ENCODE measurements at places on chromosomes 16 and 17.

- no peak for ATAC-seq
Observed at GRCh38 chr16:81636298-81636993, 142.6 kb upstream of the PLCG2 start.

DNA sequence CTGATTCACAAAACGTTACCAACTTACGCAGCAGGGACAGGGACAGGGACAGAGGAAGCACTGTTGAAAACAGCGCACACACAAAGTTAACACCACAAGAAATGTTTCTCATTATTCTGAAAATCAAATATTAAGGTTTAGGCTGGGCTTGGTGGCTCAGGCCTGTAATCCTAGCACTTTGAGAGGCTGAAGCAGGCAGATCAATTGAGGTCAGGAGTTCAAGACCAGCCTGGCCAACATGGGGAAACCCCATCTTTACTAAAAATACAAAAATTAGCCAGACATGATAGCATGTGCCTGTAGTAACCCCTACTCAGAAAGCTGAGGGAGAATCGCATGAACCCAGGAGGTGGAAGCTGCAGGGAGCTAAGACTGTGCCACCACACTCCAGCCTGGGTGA lies 4.2 kb downstream of the CYTH1 start:
- no peak for ATAC-seq

- peak; percentile 21 for ATAC-seq
Observed at GRCh38 chr17:82871056-82871775, 31.4 kb upstream of the ZNF750 start.

- no peak for ATAC-seq
Observed at GRCh38 chr16:67441907-67442306, 11.0 kb downstream of the HSD11B2 start.

- ATAC-seq, result peak; percentile 88
Observed at GRCh38 chr16:4743226-4743878, 9.0 kb downstream of the DNAAF8 start.

GRCh38 chr16:3074860-3075522 lies 9.6 kb downstream of the IL32 start:
- peak; percentile 58 for ATAC-seq

DNA sequence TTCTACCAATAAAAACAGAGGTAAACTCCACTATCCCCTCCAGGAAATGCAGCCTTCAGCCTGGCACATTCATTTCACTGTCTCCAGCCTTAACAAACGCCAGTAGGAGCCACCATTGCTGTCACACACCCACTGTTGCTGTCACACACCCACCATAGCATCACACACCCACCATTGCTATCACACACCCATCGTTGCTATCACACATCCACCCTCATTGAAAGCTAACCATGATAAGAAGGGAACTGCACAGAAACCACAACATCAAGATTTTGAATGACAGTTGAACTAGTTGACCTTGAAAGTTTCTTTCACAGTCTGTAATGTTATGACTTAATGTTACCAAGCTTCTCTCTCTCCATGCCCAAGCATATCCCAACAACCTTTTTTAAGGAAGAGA lies 38.1 kb downstream of the SHCBP1 start:
- ATAC-seq, result no peak

GRCh38 chr17:2690165-2691068 lies 21.1 kb downstream of the CLUH start:
- no peak for ATAC-seq

DNA sequence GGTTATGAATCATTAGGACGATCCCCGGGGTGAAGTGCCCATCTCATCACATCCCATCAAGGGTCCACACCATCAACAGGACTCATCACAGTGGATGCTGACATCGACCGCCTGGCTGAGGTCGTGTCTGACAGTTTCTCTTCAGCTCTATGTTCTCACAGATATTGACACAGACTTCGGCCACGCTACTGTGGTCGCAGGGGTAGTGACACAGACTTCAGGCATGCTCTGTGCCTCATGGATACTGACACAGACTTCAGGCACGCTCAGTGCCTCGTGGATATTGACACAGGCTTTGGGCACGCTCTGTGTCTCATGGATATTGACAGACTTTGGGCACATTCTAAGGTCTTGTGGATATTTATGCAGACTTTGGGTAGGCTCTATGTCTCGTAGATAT lies 50.1 kb downstream of the KLHDC4 start:
- ATAC-seq, result no peak

GRCh38 chr17:74552037-74552436 lies 6.1 kb upstream of the CD300C start:
- ATAC-seq, result peak; percentile 35

- peak; percentile 9 for ATAC-seq
Observed at GRCh38 chr17:31517524-31517923, 126.0 kb downstream of the RAB11FIP4 start.

DNA sequence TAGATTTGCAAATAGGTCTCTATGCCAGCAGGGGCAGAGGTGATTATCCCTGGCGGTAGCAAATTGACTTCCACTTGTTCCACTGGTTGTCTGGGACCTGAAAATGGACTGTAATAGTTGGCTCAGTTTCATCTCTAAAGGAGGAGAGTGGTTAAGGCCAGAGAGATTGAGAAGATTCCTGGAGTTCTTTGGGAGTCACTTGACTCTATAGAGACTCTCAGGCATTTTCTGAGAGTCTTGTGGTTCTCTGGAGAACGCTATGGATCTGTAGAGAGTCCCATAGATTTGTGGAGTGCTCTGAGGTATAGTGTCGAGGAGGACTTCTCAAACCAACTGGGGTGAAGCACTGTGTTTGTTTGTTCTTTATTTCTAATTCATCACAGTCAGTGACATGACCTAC lies 8.9 kb upstream of the PMP22 start:
- ATAC-seq, result no peak

GRCh38 chr17:59277031-59277430 lies 54.4 kb upstream of the YPEL2 start:
- no peak for ATAC-seq

- no peak for ATAC-seq
Observed at GRCh38 chr17:68763562-68763961, 162.4 kb upstream of the FAM20A start.

GRCh38 chr17:66925811-66926500 lies 38.6 kb upstream of the CACNG4 start:
- no peak for ATAC-seq

DNA sequence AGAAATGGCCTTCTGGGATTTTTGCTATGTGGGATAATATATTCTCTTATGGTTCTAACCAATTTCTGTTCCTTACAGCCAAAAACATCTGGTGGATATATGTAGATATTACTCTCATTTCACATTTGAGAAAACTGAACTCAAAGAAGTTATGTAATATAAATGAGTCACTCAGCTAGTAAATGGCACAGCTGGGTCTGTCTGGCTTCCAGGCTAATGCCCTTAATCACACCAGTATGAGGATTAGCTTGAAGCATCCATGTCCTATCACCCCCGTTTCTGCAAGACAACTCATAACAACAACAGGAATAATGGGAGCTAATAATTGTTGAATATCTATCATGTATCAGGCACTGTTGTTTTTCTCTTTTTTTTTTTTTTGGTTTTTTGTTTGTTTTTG lies 34.4 kb upstream of the USP7 start:
- ATAC-seq, result peak; percentile 82

DNA sequence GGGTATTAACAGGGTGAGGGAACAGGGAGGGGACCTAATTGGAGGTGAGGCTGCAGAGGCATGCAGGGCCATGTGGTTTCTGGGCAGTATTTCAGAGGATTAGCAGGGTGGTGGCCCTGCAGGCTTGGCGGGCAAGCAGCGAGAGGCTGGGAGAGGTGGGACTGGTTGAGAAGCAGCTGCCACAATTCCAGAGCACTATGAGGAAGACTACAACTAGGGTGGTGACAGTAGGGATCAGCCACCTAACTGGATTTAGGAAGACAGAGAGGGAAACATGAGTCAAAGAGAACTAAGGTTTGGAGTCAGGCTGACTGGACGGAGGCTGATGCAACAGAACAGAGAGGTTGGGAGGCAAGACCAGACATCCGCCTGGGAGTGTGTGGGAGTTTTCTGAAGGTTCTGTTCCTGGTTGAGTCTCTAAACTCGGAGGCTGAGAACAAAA lies 12.3 kb downstream of the ALOXE3 start:
- ATAC-seq, result peak; percentile 84

DNA sequence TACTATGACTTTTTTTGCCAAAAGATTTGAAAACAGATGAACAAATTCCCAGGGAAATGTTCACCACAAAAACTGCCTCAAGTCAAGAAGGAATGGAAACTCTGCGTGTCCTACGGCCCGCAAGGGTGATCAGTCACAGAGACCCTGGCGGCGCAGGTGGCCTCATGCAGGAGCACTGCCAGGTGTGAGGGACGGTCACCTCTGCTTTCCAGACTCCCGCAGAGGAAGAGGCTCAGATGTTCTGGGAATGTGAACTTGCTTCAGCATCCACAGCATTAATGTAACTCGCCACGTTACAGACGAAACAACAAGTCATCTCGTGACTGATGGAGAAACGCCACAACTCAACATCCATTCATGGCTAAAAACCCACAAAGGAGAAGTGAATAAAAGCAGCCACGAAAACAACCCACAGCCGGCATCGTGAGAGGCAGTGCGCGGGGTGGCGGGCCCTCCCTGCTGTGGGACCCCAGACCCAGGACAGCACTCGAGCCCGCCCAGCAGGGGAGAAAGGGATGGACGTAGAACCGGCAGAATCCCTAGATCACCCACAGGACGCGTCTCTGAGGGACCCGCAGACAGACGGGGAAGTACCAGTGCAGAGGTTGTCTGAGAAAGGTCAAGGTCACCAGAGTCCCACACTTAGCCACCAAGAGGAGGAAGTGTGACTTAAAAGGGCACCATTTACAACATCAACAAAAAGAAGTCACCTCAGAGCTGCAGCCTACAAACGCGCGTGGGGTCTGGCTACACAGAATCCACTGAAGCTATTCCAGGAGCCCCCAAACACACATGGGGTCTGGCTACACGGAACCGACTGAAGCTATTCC lies 76.9 kb upstream of the GNG13 start:
- ATAC-seq, result no peak

- ATAC-seq, result no peak
Observed at GRCh38 chr16:64217789-64218535, 903.9 kb downstream of the CDH11 start.

DNA sequence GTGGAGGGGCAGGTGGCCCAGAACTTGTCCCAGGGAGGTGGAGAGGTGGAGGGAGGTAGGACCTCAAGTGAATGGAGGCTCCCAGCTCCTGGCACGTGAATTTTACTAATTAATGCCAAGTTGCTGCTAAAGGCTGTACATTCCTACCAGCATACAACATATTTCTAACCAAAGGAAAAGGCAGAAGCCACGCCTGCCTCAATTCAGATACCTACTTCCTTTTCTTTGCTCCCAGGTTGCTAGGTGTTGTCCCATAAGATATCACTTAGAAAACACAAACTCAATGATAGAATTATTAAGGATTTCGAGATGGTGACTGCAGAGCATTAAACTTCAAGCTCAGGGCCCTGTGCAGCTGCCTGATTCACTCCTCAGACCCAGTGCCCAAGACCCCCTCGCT lies 20.5 kb upstream of the SMPD3 start:
- ATAC-seq, result no peak

DNA sequence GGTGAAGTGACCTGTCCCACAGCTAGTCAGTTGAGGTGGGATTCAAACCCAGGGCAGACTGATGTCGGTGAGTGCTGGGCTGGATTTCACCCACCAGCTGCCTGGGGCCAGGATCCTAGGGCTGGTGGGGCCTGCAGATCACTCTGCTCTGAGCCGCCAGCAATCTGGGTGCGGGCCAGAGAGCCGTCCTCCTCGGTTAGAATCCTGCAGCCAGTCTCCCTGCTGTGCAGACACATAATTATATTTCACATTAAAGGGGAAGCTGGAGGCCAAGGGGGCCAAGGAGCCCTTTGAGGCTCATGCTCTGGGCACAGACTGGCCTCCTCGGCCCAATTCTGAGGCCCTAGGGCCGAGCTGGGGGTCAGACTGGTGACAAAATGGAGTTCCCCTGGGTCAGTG lies 996 bp upstream of the KCNJ12 start:
- ATAC-seq, result no peak

- no peak for ATAC-seq
Observed at GRCh38 chr16:30040221-30040620, 9.2 kb upstream of the TLCD3B start.

GRCh38 chr17:7356072-7356549 lies 1.2 kb downstream of the TMEM95 start:
- peak; percentile 27 for ATAC-seq

DNA sequence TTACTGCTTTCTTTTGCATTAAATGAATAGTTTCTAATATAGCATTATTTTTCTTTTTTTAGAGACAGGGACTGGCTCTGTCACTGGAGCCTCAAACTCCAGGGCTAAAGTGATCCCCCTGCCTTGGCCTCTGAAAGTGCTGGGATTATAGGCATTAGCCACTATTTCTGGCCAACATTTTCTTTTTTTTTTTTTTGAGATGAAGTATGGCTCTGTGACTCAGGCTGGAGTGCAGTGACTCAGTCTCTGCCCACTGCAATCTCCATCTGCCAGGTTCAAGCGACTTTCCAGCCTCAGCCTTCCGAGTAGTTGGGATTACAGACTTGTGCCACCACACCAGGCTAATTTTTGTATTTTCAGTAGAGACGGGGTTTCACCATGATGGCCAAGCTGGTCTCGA lies 2.0 kb upstream of the DUXB start:
- no peak for ATAC-seq

Data from esophagus mucosa (tissue), 1 donor.